ENCODE measurements at places on chromosomes 6 and 20. TPM values are rescaled to one million over a fixed set of nuclear protein-coding genes. Genes with fewer than 3 reads are reported as not detected.
A peak's percentile ranks its signal among the peaks of the same experiment; 100 is the strongest.

GRCh38 chr6:113350461-113350860 is 506.7 kb upstream of the MARCKS start:
- no peak overlapping the region for H3K4me3 ChIP-seq
- no peak overlapping the region for H3K27ac ChIP-seq
- no peaks in the 10 kb centered on the region for H3K27me3 ChIP-seq
- H3K4me1 ChIP-seq: no peaks in the 10 kb centered on the region
- no peaks in the 10 kb centered on the region for H3K36me3 ChIP-seq

DNA sequence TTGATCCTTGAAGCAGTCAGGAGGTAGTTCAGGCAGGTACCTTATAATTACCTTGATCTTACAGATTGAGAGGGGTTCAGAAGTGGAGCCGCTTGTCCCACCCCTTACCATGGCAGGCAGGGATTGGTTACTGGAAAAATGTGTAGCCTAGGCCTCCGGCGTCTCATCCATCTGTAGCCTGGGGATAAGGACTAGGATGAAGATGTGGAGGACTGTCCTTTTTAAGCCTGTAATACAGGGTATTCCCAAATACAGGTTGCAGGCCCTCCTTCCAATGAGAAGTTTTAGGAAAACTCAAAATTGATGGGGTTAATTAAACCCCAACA is 2.8 kb downstream of the HMGA1 start:
- DNase-seq: no peak
- no peaks in the 10 kb centered on the region for H3K27me3 ChIP-seq
- H3K4me3 ChIP-seq: peak overlapping the region; percentile 98
- peaks cover 48% of the 10 kb centered on the region for H3K36me3 ChIP-seq

GRCh38 chr20:25503936-25504335 is 81.4 kb downstream of the NINL start:
- H3K27ac ChIP-seq: no peak overlapping the region
- DNase-seq: no peak
- peaks cover 2% of the 10 kb centered on the region for H3K36me3 ChIP-seq
- no peaks in the 10 kb centered on the region for H3K4me1 ChIP-seq
- H3K4me3 ChIP-seq: no peak overlapping the region

The MICA gene
- 12.5 TPM for total RNA-seq

DNA sequence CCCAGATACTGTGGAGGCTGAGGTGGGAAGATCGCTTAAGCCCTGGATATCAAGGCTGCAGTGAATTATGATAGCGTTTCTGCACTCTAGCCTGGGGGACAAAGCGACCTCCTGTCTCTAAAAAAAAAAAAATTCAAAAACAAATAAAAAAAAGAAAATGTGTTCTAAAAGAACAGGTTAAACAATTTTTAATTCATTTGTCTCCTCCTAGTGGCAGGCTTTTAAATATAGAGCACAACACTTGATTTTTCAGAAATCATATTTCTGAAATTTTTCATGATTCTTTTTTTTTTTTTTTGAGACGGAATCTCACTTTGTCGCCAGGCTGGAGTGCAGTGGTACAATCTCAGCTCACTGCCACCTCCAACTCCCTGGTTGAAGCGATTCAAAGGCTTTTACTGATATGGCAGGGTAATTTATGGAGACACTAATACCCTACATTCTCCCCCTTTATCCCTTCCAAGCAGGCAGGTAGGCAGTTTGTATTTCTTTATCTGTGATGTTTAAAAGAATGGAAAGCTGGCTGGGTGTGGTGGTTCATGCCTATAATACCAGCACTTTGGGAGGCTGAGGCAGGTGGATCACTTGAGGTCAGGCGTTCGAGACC is 8.7 kb upstream of the GTF3C6 start:
- H3K27ac ChIP-seq: no peak overlapping the region
- no peaks in the 10 kb centered on the region for H3K36me3 ChIP-seq
- H3K27me3 ChIP-seq: no peaks in the 10 kb centered on the region
- H3K4me1 ChIP-seq: no peaks in the 10 kb centered on the region
- DNase-seq: no peak

- H3K36me3 ChIP-seq: no peaks in the 10 kb centered on the region
- no peak overlapping the region for H3K4me3 ChIP-seq
- H3K4me1 ChIP-seq: peaks cover 4% of the 10 kb centered on the region
These were observed 859.8 kb downstream of the MAFB start for GRCh38 chr20:39829256-39829655.

DNA sequence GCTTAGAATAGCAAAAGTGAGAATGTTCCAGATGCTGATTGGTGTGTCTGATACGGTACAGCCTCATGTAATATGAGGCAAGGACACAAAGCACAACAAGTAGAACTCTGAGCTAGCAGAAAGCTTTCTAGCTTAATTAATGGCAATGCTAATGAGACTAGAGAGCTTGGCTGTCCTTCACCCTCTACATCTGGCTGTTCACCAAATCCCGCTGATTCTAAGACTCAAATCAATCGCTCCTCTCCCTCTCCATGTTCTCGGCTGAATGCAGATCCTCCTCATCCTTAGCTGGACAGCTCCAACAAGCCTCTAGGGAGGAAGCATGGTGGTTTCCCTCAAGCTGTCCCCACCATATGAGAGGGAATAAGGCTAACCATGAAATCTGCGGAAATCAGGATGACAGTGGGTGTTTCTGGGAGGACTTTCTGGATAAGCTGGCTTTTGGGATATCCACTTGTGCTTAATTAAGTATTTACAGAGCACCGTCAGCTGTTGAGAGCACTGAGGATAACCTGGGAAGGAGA is 128.9 kb downstream of the FOXC1 start:
- no peak overlapping the region for H3K27ac ChIP-seq
- H3K36me3 ChIP-seq: no peaks in the 10 kb centered on the region
- H3K4me3 ChIP-seq: no peak overlapping the region
- no peaks in the 10 kb centered on the region for H3K4me1 ChIP-seq

- no peaks in the 10 kb centered on the region for H3K36me3 ChIP-seq
- peaks cover 10% of the 10 kb centered on the region for H3K4me1 ChIP-seq
- no peak overlapping the region for H3K27ac ChIP-seq
- no peak for DNase-seq
- no peaks in the 10 kb centered on the region for H3K27me3 ChIP-seq
These were observed 75.4 kb upstream of the EEF1E1 start for GRCh38 chr6:8177721-8178120.

Data from H1 (cell line).